ENCODE measurements at places on chromosomes 1 and 21.

GRCh38 chr1:78373676-78374075 lies 117.1 kb upstream of the PTGFR start:
- no peak for DNase-seq

GRCh38 chr1:234912548-234913277 lies 215.9 kb downstream of the TOMM20 start:
- DNase-seq, result no peak

DNA sequence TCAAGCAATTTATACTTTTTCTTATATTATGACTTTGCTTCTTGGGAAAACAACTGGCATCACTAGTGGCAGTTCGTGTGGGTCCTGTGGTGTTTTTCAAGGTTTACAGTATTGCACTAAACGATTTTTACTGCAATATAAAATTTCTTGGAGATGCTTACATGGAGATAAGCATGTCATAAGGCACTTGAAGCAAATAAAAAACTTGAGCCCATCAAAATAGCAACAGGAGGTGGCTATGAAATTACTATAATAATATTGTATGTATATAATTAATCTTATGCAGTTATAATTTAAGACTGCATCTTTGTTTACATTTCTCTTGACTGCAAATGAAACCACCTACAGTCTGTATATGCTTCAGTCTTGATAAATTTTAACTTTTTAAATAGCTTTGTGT lies 29.3 kb upstream of the CHAF1B start:
- DNase-seq, result no peak

GRCh38 chr1:169326956-169327268 lies 40.7 kb downstream of the NME7 start:
- no peak for DNase-seq

GRCh38 chr1:38848071-38848470 lies 11.5 kb downstream of the RRAGC start:
- DNase-seq, result no peak

- DNase-seq, result no peak
Measured at GRCh38 chr1:53183095-53183990, 13.3 kb upstream of the CPT2 start.

DNA sequence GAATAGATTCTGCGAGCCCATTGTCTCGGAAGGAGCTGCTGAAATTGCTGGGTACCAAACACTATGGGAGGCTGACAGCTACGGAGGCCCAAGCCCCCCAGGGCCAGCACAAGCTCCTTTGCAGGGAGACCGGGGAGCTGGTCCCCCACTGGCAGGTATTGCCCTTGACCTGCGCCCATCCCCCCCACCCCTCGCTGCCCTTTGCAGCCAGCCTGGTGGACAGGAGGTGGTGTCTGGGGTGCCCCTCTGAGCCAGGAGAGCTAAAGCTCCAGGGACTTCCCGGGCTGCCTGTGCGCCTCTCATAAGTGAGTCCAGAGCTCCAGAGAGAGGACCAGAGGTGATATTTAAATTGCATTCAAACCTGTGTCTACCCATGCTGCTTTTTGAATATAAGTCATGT lies 5.4 kb downstream of the SERTAD4 start:
- no peak for DNase-seq

DNA sequence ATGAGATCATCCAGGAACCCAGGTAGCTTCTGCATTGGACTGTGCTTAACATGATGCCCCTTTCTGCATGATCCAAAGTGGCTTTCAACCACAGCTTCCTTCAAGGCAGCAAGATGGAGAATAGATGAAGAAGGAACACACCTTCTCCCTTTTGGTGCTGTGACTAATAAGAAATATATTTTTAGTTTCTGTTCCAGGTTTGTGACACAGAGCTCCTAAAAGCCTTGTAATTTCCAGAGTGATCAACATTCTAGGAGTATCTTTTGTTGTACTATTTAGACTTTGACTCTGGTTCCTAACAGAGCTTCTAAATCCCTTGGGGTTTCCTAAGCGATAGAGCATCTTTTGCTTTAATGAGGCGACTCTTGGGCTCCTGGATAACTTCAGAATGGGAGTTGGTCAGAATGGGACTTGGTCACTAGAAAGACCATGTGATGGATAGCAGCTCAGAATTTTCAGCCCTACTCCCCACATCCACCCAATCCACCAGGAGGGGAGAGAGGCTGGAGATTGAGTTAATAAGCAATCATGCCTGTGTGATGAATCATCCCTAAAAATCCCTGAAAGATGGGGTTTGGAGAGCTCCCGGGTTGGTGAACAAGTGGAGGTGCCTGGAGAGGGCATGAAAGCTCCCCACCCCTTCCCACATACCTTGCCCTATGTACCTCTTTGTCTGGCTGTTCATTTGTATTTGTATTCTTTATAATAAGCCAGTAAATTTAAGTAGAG lies 134.8 kb downstream of the FGGY start:
- DNase-seq, result no peak
